Progenitor cell of endocrine pancreas (in vitro differentiated cells): ENCODE measurements at places on chromosomes 2 and 18.

DNA sequence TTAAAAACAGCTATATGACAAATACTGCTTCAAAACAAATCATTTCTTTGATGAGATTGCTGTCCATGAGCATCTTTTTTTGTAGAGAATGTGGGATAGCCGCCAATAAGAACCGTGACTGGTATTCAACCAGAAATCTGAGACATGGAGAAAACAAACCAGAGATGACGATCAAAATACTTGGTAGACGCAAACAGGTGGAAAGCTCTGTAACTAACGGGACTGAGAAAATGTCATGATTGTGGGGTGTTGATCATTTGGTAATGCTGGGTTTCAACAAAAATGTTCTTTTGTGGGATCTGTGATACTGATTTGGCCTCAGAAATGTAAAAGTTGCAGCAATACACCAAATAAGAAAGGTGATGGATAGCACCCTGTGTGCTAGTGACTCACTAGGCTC lies 364.8 kb downstream of the NYAP2 start:
- DNase-seq = no peak

DNA sequence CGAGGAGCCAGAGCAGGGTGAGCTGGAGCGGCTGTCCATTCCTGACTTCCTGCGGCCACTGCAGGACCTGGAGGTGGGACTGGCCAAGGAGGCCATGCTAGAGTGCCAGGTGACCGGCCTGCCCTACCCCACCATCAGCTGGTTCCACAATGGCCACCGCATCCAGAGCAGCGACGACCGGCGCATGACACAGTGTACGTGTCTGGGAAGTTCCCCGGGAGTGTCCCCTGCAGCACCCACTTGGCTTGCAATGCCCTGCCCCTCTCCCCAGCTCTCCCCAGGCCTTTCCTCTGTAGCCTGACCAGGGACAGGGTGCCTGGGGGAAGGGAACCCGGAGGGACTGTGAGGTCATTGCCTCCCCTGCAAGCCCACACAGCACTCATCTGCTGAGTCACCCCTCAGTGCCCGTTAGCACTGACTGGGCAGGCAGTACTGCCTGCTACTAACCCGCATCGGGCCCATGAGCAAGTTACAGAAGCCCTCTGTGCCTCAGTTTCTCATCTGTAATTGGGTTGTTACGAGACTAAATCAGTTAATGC lies 29.4 kb upstream of the GMPPA start:
- DNase-seq = no peak

- DNase-seq = no peak
These were observed 88.5 kb upstream of the COL5A2 start for GRCh38 chr2:189267925-189268579.

- no peak for DNase-seq
These were observed 55.8 kb downstream of the PLEKHA3 start for GRCh38 chr2:178536037-178536436.

DNA sequence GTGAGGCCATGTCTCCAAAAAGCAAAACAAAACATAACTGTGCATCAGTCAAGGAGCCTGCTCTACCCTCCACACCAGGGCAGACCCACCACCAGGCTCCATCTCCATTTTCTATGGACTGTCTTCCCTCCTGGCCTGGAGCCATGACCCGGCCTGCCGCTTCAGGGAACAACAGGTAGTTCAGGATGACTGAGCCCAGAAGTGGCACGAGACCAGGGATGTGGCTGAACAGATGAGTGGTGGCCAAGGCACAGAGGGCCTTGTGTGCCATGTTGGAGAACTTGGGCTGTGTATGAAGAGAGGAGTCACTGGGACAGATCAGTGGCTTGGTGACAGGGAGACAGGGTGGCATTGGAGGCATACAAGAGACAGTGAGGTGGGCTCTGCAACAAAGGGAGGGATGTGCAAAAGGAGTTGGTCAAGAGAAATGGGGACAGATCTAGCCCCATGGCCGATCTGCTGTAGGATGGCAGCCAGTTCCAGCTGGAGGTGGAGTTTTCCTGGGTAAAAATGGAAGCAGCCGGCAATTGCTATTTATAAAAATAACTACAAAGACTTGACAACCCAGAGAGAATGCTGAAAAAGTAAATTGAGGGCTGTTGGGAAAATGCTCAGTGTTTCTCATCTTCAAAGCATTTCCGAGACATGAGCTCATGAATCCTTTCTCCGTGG lies 35.0 kb downstream of the TMEM177 start:
- no peak for DNase-seq

DNA sequence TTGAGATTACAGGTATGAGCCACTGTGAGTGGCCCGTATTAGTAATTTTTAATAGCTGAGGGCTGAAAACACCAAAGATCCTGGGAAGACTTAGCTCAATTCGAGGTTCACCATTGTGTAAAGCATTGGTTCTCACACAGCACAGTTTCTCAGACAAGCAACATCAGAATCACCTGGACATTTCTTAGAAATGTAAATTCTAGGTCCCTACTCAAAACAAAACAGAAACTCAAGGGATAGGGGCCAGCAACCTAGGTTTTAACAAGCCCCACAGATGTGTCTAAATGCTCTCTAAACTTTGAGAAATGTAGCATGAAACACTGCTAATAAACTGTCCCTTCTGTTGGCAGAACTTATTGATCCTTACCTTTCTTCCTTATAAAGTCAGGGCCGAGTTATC lies 681.2 kb downstream of the RNF144A start:
- DNase-seq = no peak

DNA sequence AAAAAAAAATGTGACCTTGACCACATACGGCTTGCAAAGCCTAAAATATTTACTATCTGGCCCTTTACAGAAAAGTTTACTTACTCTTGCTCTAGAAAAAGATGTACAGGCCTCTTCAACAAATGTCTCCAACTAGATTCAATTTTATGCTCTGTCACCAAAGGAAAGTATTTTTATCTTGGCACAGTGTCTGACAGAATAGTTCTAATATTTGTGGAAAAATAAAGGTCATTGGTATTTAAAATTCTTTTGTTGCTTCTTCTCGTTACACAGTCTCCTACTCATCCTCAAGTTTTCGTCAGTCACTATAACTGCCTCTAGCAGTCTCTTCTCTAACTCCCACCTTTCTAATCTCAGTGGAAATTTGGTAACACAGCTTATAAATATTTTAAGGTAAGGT lies 1.4 kb downstream of the RBKS start:
- no peak for DNase-seq

DNA sequence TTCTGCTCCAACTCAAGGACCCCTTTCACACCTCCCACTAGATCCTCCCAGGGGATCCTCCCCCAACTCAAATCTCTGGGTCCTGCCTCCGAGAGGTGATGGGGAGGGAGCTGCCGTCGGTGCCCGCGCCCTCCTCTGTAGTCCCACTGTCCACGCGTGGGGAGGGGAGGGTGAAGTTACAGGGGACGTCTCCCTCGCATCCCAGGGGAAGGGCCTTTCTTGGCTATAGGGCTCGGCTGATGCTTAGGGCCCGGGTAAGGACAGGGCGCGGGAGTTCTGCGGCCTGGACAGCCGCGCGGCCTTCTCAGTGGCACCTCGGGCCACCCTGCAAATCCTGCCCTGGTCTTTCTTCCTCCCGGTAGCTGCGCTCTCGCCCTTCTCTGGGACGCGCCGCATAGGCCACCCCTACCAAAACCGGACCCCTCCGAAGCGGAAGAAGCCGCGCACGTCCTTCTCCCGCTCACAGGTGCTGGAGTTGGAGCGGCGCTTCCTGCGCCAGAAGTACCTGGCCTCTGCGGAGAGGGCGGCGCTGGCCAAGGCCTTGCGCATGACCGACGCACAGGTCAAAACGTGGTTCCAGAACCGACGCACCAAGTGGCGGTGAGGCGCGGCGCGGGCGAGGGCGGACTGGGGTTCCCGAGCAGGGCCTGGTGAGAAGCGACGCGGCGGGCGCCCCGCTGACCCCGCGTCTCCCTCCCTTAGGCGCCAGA lies 1.2 kb downstream of the TLX2 start:
- DNase-seq = peak; percentile 24

DNA sequence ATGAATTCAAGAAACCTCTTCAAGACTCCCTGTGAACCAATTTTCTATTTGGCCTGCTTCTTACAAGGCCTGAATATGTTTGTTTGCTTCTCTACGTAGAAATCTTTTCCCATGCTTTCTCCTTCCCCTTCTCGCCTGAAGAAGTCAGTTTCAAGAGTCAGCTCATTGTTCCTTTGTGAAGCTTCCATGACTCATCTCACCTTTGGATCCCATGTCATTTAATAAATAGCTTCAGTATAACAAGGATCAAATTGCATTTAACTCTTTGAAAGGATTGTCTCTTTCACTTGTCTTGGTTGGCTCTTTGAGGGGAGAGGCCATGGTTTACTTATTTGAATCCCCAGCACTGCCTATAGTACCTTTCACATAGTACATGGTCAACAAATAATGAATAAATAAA lies 28.4 kb downstream of the CPS1 start:
- DNase-seq = no peak

DNA sequence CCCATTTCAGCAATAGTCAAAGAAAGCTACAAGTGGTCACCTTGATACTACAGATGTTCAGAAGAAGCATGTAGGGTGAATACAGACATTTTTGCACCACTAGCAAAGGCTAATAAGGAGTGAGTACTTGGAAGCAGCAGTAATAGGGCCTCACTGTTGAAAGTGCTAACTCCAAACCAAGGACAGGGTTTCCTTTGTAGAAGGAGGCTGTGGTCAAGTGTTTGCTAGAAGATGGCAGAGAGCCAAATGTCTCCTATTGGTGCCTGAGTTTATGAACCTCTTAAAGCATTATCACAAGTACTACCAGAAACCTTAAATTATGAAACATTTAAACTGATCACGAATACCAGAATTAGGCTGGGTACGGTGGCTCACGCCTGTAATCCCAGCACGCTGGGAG lies 308.1 kb downstream of the ZEB2 start:
- no peak for DNase-seq

DNA sequence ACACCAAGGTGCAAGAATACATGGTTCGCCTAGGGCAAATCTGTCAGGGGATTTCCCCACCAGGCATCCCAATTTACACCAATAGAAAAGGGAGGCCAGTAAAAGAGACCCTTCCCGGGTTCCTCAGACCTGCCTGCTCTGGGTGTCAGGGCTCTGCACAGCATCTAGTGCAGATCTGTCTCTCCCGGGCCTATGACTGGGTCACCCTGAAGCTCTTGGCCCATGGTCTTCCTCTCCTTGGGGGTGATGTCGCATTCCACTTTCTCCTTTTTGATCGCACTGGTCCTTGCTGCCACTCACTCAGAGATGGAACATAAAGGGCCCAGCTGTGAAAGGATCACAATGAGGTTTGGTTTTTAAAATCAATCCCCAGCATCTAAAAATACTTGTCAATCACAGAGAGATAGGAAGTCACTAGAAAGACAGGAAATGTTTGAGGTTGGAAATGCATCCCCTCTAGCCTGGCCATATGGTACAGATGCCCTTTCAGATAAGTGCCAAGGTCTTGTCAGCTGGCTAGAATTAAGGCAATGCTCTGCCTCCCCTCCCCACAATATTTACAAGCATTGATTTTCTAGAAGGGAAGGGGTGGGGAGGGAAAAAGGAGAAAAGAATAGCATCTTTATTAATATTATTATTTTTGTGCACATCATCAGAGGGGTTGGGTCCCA lies 34.9 kb upstream of the AFTPH start:
- no peak for DNase-seq

DNA sequence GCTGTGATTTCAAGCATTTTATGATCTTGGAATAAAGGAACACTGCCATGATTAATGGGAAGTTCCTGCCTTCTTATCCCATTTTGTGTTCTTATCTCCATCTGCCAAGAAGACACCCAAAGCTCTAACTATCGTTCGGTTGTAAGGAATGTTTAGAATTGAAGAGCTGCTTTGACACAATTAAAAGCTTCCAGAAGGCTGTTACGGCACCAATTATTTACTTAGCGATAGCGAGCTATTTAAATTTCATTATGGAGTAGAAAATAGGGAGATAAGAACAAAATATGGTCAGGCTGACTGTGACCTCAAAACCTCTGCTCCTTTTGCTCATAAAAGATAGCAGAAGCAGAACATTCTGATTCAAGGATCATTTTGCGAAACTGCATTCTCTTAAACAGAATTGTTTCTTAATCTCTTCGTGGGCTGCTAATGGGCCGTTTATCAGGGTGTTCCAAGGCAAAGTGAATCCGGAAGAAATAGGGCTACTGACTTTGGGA lies 101.6 kb downstream of the SLC4A3 start:
- no peak for DNase-seq

- DNase-seq = no peak
These were observed 8.7 kb upstream of the TXNDC2 start for GRCh38 chr18:9876867-9877654.

GRCh38 chr2:241047253-241048010 lies 49.0 kb downstream of the SNED1 start:
- no peak for DNase-seq

GRCh38 chr2:181602017-181602416 lies 54.9 kb downstream of the CERKL start:
- DNase-seq = no peak

GRCh38 chr2:200469708-200470211 lies 40.1 kb downstream of the KCTD18 start:
- DNase-seq = no peak

DNA sequence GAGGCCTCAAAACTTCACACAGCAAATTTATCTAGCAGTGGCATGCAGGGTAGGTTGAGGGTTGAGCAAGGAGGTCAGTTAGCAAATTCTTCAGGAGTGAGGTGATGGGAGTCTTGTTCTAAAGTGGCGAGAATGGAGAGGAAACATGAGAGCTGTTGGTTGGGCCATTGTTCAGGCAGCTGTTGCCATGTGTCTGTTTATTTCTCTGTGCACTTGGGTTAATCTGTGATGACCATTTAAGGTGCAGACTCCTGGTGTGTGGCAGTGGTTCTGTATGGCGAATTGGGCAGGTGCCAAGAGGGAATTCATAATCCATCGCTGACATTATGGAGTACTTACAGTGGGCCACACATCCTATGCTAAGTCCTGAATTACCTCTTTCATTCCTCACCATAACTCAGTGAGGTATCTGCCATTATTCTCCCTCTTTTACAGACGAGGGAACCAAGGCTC lies 30.4 kb downstream of the TMEM178A start:
- no peak for DNase-seq

GRCh38 chr18:47510831-47511230 lies 259.4 kb upstream of the SKOR2 start:
- DNase-seq = no peak

DNA sequence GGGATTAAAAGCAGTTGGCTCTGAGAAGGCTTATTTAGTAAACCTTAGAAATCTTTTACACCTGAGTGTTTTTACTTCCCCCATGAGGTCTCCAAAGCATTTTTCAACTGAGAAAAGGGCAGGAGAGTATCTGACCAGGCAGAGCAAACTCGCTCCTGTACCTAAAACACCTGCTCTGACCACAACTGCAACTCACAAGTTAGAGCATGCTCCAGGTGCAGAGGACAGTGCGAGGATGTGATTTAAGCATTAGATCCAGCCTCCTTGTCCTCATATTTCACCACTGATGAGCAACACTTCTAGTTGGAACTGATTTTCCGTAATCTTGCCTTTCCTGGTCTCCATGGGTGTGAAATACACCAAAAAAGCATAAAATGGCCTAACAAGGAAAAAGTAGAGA lies 34.5 kb upstream of the TBC1D8 start:
- DNase-seq = no peak
